ENCODE measurements at places on chromosomes 16 and 17.

DNA sequence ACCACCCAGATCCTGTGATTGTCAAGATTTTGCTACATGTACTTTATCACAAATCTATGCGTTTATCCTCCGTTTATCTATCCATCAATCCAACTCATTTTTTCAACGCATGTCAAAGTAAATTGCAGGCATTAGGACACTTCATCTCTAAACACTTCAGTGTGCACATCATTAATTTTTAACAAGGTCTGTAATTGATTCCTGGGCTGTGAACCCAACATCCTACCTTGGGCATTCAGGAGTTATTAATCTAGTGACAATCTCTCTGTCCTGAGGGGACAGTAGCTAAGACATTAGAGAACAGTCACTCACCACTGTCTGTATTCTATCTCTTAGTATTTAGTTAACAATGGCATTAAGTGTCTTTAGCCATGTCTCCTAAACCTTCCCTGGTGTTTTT, 264.7 kb downstream of the SOX9 start:
- DNase-seq = no peak

- no peak for DNase-seq
Measured at GRCh38 chr16:62732092-62732491, 695.9 kb upstream of the CDH8 start.

DNA sequence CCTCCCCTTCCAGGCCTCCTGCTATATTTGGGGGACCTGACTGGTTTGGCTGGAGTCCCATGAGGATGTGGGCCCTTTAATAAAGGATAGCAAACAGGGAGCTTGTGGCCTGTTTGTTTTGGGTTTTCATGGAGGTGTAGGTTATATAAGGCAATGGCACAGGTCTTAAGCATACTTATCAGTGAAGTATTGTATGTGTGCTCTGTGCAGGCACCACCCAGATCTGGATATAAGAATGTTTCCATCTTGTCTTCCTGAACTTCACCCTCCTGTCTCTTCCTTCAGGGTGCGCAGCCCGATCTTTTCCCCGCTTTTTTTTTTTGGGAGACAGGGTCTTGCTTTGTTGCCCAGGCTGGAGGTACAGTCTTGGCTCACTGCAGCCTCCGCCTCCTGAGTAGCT, 10.6 kb downstream of the SLC52A1 start:
- no peak for DNase-seq

- DNase-seq = no peak
Measured at GRCh38 chr16:84281074-84281473, 13.6 kb upstream of the WFDC1 start.

DNA sequence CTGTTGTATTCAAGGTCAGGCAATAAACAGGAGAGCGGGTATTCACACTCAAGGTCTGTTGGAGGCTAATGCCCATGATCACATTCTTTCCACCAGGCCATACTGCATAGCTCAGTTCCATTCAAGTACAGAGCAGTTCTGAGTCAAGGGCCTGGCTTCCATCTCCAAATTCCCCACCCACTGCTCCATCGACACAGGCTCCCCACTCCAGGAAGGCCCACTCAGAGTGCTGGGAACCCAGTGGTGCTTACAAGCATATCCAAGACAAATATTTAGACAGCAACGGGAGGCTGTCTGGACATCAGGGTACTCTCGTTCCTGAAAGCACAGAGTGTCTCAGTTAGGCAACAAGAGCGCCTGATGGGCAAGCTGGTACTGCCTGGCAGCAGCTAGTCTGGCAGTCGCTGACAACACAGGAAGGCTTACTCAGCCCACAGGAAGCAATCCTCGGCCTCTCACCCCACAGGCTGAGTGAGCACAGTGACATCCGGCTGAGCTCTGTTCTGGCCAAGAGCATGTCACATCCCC, 40.9 kb downstream of the RFFL start:
- no peak for DNase-seq

DNA sequence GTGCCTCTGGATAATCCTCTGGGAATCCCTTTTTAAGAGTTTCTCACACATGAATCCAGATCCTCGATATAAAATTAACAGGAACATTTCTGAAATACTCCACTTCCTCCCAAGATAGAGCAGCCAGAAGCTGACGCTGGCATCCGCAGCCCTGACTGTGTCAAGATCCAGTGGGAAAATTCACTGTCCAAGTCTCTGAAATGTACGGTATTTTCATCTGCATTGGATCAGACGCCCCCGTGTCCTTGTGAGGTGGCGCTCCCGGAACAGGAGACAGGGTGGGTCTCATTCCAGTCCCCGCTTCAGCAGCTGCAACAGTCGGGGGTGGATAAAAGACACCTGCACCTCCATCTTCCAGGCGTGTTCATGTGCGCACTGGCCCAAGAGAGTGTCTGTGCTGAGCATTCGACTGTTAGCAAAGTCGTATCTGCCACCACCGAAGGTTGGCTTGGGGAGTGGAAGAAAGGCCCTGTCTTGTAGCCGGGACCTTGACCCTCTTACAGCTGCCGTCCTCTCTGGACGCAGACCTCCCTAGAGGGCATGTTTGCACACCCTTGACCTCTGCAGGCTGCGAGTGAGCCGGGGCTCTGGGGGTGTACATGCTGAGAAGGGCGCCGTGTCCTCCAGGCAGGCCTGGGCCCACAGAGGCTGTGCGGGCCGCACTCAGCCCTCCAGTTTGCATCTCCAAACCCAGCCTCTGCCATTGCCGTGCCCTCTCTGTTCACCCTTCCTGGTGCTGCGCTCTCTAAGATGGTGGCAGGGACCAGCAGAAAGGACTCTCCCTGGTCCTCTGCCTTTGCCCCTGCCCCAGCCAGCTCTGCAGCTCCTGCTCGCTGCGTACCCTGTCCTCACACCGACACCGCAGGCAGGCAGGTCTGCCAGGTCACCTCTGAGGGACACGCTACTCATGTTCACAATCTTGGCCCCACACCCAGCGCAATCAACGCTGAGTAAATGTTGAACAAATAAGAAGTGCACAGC, 72.0 kb upstream of the CHMP6 start:
- no peak for DNase-seq

DNA sequence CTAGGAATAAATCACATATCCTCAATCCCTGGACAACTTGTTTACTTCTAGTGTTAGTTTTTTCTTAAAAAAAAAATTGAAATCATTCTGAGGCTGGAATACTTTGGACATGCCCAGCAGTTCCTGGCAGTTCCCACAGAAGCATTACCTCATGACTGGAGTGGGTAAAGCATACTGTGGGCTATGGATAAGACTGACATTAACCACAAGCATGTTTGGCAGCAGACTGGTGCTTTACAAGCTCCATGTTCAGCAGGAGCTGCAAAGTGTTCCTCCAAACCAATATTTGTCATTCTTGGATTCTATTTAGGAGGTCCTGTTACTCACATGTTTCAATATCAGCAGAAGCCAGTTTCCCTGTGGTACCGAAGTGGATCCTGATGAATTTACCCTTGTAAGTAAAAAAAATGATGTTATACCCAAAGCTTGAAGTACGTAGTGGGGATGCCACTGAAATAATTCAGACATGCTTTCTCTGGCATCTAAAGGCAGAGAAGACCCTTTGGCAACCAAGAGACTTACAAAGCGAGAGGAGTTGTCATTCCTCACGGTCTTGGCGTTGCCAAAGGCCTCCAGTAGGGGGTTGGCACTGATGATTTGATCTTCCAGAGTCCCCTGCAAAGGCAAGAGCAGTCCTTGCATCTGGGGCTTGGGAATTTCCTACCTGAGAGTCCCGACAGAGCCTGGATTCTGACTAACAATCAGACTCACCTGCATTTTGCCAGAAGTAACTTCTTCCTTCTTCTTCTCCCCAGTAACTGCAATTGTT, 4.9 kb downstream of the MYH1 start:
- DNase-seq = no peak

GRCh38 chr17:68682903-68683302, 81.7 kb upstream of the FAM20A start:
- DNase-seq = no peak

GRCh38 chr16:64434526-64435069, 687.3 kb downstream of the CDH11 start:
- DNase-seq = no peak

GRCh38 chr17:42660692-42661345, 1.7 kb downstream of the TUBG2 start:
- no peak for DNase-seq

DNA sequence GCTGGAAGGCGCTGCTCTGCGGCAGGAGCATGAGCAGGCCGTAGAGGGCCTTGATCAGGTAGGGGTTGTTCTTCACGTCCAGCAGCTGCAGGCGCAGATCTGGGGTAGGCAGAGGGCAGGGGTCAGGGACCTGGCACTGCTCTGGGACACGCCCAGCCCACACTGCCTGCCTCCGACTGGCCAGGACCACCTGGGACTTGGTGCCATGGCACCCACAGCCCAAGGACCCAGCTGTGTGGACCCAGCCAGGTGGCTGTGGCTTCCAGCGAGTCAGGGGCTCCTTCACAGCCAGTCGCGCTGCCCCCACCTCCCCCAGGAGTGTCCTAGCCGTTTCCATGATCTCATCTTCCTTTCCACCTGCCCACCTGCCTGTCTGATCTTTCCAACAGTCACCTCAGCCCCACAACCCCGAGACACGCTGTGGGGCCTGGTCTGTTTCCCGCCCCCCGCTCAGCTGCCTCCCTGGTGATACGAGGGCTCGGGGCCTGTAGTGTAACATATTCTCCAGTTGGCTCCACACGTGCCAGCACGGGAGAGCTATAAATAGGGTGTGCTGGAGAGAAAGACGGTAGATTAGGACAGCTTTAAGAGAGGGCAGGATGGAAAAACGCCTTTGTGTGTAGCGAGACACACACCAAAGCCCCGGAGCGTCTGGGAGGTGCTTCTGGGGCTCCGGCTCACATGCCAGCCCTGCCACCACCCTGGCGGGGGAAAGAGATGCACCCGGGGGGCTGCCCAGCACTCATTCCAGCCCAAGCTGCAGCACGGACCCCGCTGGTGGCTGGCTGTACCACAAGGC, 7.2 kb upstream of the MTSS2 start:
- DNase-seq = no peak

DNA sequence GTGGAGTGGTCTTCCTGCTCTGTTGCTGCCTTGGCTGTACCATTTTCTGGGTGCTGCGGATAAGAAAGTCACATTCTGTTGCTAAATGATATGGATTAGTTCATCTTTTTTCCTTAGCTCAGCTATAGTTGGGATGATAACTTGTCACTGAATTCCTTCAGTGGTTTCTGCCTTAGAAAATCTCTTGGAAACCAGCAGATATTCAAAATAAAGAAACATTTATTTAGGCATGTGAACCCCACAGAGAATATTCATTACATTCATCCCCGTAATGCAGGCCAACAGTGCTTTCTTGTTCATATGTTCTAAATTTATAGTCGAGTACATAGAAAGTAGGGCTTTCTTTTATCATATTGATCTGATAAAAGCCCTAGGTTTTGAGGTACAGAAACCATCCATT, 151.3 kb downstream of the CYB561 start:
- no peak for DNase-seq

DNA sequence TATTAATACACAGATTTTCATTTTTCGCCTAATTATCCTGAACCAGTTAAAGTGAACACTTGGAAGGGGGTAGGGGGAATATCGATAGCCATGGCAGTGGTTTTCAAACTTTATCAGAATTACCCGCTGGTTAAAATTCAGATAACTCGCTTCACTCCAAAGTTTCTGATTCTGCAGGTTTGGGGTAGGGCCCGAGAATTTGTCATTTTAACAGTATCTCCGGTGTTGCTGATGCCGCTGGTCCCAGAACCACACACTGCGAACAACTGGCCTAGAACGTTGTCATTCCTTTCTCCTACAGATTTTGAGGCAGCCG, 313 bp upstream of the NSRP1 start:
- no peak for DNase-seq

- DNase-seq = no peak
Measured at GRCh38 chr16:85459529-85460251, 153.4 kb upstream of the GSE1 start.

DNA sequence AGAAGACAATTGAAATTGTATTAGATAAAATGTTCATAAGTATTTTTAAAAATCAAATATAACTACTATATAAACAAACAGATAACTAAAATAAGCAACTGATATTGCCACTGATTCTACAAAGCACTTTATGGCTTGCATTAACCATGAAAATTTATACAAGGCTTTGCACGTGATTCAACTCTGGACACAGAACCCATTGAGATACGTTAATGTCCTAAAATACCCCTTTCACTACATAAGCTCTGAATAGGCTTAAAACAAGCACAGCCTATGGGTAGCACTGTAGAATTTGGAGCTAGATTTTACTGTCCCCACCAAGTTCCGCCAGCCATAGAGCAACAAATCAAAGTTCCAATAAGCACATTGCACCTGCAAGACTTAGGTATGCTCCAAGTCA, 4.5 kb downstream of the ZNF652 start:
- DNase-seq = no peak

- DNase-seq = no peak
Measured at GRCh38 chr17:7509937-7510336, 25.8 kb downstream of the POLR2A start.

All from left renal cortex interstitium (tissue), 4 donors.